ENCODE measurements at places on chromosomes 12 and 14.

DNA sequence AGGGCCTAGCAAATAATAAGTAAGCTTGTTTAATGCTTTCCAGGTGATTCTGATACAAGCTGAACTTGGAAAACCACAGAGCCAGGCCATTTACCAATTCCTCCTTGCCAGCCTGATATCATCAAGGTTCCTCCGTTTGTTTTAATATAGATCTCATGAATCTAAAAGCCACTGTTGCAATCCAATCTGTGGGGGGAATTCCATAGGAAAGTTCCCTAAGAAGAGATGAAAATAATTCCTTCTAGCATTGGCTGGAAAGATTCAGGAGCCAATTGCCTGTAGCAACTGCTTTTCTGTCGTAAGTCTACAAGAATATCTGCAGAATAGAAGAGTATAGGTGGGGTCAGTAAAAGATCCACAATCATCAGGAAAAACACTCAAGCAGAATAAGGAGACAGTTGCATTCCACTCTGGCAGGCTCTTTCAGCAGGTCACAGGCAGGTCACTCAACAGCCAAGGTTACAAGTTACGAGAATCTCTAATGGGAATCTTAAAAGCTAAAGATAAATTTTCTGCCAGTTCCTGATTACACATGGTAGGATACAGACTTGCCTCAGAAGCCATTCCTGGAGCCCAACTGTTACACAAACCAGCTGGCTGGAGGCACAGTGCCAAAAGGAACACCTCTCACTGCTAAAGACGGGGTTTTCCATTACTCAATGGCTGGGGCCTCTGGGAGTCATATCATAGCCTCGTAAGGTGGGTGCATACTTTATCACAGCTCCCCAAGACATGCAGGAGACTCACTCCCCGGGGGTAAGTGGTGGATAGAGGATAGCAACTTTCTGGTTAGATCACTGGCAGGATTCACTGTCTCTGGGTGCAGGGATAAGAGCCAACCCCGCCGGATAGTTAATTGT is 43.6 kb downstream of the FGD6 start:
- DNase-seq: no peak

- DNase-seq: peak; percentile 14
Observed at GRCh38 chr12:132561427-132562156, 48.8 kb downstream of the LRCOL1 start.

- no peak for DNase-seq
Observed at GRCh38 chr12:29546000-29546399, 48.5 kb upstream of the OVCH1 start.

DNA sequence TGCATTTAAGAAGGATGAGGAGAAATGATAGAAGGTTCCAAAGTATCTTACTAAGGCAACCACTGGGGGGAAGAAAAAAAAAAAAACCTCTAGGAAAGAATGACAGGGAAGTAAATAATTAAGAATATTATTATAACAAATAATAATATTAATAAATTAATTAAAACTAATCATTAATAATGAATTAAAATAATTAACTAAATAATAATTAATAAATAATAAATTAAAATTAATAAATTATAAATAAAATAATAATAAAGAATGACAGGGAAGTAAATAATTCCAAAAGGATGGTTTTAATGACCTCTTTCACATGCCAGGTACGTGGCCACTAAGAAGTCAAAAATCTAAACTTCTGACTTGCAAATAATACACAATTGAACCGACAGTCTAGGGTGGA is 9.9 kb downstream of the DBX2 start:
- no peak for DNase-seq

DNA sequence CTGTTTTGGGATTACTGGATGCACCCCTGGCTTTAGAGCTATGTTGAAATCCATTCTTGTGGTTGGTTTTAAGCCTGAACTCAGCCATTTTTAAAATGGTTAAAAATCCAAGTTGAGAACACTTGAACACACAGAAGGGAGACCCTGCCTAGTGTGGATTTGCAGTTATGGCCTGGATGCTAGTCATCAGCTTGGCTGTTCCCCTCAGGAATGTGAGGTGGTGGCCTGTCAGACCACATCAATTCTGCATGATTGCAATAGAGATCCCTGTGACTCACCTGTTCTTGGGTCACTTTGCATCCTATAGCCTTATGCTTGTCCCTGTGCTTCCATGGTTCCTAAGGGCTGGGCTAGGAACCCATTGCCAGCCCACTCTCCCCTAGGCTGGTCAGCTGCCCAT is 454.1 kb downstream of the ATP23 start:
- DNase-seq: no peak

DNA sequence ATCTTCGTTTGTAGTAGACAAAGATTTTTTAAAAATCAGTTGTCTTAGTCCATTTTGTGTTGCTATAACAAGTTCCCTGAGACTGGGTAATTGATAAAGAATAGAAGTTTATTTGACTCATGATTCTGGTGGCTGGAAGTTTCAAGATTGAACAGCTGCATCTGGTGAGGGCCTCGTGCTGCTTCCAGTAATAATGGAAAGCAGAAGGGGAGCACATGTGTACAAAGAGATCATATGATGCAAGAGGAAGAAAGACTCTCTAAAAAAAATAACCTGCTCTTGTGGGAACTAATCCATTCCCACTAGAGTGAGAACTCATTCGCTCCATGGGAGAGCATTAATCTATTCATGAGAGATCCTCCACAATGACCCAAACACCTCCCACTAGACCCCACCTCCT is 24.8 kb downstream of the MUCL1 start:
- peak; percentile 63 for DNase-seq

DNA sequence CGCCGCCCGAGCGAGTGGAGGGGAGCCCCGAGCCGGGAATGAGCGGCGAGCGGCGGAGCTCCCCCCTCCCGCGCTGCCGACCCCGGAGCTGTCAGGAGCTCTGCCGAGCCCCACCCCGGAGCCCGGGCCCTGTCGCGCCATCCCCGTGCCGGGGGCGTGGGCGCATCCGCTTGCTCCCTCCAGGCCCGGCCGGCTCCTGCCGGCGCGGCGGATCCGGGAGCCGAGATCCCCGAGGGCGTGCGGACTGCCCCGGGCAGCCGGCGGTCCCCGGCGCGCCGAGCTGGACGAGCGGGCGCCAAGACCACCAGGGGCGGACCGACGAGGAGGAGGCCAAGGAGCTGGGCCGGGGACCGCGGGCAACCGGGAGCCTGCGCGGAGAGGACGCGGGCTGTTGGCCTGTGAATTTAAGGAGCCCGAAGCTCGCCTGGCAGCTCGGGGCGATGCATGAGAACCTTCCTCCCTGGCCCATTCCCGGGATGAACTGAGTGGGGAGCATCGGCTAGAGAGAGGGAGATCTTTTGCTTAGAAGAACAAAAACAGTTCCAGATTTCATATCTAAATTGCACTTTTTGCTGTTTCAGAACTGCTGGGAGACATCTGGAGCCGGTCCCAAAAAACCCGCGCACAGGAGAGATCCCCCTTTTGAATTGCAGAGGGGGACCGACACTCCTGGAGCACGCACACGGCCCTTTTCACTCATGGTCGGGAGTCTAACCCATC is 2.0 kb downstream of the PTHLH start:
- no peak for DNase-seq

GRCh38 chr14:102462391-102462790 is 47.2 kb downstream of the ANKRD9 start:
- DNase-seq: no peak

DNA sequence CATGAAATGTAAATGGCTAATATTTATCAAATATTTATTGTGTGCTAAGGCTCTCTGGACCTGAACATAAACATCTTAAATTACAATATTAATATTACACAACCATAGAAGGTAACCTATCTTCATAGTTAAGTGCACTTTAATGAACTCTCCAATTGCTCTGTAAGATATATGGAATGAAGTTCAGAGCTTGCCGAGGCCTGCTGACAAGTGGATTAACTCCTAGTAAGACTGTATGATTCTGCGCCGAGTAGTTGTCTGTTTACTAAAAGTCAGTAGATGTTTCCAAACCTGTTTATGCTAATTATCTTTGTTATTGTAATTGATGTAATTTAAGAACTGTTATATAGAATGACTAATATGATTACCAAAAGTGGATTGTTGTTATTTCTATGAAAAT is 77.2 kb downstream of the PTPRR start:
- DNase-seq: no peak

DNA sequence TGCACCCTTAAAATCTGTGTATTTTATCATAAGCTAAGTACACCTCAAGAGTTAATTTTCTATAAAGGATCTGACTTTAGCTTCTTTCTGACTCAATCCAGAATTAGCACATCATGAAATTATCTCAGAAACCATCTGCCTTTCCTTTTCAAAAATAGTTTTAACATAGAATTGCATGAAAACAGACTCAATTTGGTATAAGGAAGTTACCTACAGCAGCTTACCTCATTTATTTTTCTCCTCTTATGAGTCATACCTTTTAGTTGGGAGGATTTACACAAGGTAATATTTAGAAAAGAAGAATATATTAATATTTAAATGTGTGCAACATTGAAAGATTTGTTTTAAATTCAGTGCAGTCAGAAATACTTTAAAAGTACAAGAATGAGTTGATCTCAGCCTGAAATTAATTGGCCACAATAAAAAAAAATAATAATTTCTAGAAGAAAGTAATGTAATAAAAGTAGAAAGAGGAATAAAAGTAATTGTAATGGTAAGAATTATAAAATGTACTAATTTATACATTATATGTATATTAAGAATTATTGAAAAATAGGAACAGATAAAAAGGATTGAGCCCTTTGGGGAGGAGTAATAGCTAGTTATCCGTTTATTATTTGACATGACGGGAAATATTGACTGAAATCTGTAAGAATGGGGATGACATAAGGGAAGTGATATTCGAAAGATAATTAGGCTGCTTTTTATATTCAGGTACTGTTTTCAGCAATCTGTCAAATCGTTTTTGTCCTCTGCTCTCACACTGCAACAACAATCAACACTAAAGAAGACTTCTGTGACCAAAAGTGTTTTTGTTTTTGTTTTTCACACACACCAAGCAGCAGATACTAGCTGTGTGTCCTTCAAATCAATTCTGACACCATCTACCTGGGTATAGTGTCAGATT is 20.5 kb downstream of the ADAM21 start:
- no peak for DNase-seq

DNA sequence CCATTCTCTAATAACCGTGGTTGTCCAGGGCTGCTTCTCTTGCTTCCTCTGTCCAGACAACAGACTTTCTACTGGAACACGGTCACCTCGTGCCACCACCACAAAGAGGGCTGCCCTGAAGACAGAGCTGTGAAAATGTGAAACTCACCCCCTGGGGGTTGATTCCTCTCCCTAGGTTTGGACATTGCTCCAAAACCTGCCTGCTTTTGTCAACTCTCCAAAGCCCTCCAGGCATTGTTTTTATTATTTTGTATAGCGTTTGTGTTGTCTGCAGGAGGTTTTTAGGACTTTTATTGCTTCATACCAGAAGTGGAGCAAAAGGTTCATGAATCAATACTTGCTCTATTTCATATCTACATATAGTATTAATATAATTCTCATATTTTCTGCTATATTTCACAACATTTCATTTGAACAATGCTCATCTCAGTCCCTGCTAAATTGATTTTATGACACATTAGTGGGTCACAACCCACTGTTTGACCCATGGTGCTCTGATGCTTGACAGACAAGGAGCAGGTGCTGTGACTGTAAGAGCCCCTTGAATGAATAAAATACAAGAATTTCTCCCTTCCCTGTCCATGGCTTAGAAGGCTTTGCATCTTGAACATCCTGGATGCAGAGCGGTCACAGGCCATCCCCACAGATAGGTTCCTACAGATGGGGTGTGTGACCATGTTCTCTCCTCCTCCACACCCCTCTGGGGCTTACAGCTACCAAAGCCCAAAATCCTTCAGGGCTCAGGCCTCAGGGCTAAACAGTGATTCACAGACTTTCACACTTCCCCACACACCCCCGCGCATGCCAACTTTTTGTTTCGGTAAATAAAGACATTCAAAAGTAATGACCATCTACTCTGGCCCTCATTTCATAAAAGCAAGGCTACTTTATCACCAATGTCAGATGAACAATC is 20.6 kb upstream of the EML1 start:
- DNase-seq: no peak

- no peak for DNase-seq
Observed at GRCh38 chr12:106238146-106238545, 9.7 kb downstream of the CKAP4 start.

- DNase-seq: peak; percentile 10
Observed at GRCh38 chr12:122079033-122079531, 526 bp downstream of the MLXIP start.

- no peak for DNase-seq
Observed at GRCh38 chr12:47768323-47768811, 4.7 kb upstream of the SLC48A1 start.

GRCh38 chr14:52891800-52892199 is 59.0 kb downstream of the FERMT2 start:
- DNase-seq: no peak

- no peak for DNase-seq
Observed at GRCh38 chr14:99513946-99514551, 32.8 kb downstream of the CCNK start.

GRCh38 chr12:12900786-12901157 is 9.4 kb downstream of the GPRC5A start:
- no peak for DNase-seq

DNA sequence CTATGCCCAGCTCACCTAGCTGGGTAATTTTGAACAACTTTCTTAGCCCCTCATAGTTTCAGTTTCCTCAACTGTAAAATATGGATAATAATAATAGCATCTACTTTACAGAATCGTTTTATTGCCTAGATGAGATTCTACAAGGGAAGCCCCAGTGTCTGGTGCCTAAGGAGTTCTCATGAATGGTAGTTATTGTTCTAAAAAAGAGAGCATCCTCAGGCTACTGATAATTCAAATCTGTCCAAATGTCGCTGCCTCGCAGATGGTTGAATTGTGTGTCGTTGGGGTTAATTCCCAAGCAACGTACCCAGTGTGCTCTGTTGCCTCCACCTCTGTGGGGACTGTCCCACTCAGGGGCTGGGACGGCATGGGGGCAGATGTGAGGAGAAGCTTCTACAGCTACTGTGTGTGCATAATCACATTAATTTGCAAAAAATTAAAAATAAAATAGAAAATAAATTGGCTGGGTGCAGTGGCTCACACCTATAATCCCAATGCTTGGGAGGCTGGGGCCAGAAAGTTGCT is 71.6 kb upstream of the CEP83 start:
- DNase-seq: no peak

DNA sequence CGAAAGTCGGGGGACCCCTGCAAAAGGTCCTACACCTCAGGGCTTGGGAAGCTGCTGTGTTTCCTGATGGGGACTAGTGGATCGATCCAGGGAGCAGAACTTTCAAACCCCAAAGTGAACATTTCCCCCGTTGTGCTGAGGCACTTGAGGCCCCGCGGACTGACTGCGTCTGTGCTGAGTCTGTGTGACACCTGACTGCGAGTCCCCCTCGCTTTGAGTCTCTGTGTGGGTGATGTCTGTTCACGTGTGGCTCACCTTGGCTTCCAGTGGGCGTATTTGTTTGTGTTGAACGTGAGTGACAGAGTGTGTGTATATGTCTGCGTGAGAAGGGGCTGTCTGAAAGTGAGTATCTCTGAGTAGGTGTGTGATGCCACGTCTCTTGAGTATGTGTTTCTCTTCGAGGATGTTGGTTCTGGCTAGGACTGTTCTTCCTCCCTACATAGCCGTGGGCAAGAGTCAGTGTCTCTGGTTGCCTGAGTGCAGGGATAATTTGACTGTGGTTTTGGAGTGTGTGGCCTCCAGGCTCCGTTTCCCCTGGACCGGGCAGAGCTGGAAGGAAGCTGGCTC is 1.3 kb downstream of the TEAD4 start:
- DNase-seq: no peak

GRCh38 chr14:89648510-89648909 is 231.5 kb upstream of the FOXN3 start:
- DNase-seq: no peak

GRCh38 chr12:32589165-32589865 is 89.8 kb upstream of the DNM1L start:
- peak; percentile 89 for DNase-seq

GRCh38 chr12:53984901-53985691 is at the start of gene HOXC10:
Gene HOXC10 (plus strand): TSS chr12:53985146. CDS start chr12:53985260, 114 bp downstream.
- peak; percentile 87 for DNase-seq

GRCh38 chr14:53064475-53064874 is 88.6 kb downstream of the DDHD1 start:
- DNase-seq: no peak
